ENCODE measurements at places on chromosomes 4 and X.
A peak's percentile ranks its signal among the peaks of the same experiment; 100 is the strongest.

DNA sequence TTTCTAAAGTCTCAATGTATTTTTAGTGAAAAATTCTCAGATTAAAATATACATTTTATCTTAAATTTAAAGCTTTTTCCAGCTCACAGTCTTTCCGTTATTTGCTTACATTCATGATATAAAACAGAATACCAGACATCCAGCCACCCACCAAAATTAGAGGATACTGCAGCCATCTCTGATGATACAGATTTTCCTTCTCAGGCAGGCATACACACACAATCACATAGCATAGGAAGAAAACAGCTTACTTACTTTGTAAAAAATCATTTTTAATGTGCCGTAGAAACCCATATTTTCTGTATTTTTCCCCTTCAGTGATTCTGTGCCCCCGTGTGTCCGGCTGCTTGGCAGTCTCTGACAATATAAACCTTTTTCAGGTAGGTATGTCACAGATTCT lies 183.7 kb downstream of the FBXW7 start:
- no peak for DNase-seq

DNA sequence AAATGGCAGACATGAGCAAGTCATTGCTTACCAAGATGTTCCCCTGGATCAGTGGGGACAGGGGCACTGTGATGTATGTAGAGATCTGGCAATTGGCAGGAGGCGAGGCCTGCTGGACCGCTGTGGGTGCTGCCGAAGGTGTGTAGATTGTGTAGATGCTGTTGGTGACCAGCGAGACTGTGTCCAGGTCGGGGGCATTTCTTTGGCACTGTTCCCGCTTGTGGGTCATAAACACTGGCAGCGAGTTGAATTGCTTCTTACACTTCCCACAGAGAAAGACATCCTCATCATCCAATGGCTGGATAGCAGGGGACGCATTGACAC lies 52.7 kb downstream of the CFAP299 start:
- DNase-seq = no peak

GRCh38 chr4:25439918-25440477 lies 62.9 kb downstream of the ANAPC4 start:
- DNase-seq = peak; percentile 55

GRCh38 chr4:88275949-88276515 lies 8.3 kb downstream of the PPM1K start:
- DNase-seq = no peak

DNA sequence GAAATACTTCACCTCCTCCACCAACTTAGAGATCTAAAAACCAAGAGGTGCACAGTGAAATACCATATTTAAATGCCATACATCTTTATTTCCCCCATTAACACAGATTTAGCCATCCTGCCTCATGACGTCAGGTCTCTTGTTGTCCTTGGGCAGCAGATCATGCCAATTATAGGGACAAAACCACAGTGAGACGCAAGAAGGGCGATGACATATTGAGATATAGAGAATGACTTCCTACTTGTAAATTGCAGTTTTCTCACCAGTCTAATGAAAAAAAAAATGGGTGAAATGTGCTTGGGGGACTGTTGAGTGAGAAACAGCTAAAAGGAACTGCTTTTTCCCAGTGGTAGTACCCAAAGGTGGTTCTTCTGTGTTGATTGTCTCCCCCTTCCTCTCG lies 24.3 kb downstream of the RS1 start:
- DNase-seq = no peak

DNA sequence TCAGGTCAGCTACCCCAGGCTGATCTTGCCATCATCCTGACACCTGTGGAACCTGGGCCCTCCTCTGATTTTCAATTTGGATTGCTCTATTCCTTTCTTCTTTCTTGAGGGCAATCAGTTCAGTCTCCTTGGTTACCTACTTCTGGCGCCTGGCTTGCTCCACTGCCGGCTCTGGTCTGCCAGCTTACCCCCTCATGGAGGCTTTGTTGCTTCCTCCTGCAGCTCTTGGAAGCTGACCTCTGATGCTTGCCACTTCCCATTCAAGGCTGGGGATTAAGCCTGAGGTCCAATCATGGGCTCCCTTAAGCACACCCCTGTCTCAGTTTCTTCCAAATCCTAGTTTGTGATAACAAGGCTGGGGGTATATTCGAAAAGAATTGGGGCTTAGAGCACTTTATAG lies 5.4 kb downstream of the TMEM154 start:
- DNase-seq = no peak

- no peak for DNase-seq
Measured at GRCh38 chrX:13533726-13534125, 35.7 kb upstream of the EGFL6 start.

- no peak for DNase-seq
Measured at GRCh38 chr4:163473576-163473975, at the start of gene TKTL2. TSS of gene TKTL2 (minus strand) at chr4:163473754. CDS start at chr4:163473734, 20 bp downstream.

GRCh38 chr4:77031544-77031943 lies 44.2 kb downstream of the CCNI start:
- no peak for DNase-seq

DNA sequence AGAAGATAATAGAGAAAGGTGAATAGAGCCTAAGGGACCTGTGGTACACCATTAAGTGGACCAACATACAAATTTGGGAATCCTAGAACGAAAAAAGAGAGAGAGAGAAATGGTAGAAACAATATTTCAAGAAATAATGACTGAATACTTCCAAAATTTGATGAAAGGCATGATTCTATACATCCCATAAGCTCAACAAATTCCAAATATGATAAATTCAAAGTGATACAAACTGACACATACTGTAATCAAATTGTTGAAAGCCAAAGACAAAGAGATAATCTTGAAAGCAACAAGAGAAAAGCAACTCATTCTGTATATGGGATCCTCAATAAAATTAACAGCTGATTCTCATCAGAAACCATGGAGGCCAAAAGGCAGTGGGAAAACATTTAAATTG lies 20.6 kb upstream of the ZC4H2 start:
- no peak for DNase-seq

DNA sequence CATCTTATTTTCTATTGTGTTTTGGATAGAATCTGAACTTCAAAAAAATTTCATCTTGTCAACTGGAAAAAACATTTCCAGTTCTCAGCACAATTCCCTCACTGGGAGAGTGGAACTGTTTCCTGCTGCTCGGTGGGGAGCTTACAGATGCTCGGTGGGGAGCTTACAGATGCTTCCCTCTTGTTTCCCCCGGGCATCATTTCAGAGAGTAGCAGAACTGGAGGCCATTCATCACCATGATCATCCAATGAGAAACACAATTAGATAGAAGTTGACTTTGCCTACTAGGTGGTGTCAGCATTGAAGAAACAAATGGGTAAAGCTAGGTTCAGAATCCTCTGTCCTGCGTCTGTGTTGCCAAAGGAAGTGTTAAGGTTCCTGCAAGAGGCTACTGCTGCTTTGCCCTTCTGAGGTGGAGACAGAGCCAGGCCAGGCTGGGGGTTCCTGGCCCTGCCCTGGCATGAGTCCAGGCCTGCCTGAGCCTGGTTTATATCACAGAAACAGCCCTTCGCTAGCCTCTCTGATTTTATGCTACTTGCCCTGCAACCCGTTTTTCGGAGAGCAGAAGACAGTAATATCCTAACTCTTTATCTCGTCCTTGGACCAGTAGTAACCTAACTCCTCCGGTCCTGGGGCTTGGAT lies 70.6 kb downstream of the TAPT1 start:
- DNase-seq = no peak

DNA sequence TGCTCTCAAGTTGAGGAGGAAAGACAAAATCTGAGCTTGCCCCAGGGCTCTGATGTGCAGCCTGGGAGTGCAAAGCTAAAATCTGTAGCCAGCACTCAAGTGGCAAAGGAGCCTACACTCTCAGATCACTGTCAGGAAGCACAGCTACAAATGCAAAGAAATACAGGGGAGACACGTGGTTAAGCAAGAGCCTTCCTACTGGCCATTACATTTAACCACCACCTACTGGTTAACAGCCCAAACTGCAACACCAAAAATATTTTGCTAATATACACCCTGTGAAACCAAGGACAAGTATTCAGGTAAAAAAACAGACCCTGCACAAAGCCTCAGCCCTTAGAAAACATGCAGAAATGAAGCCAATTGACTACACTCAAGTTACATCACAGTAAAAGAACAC lies 170.4 kb upstream of the FGF16 start:
- DNase-seq = no peak

DNA sequence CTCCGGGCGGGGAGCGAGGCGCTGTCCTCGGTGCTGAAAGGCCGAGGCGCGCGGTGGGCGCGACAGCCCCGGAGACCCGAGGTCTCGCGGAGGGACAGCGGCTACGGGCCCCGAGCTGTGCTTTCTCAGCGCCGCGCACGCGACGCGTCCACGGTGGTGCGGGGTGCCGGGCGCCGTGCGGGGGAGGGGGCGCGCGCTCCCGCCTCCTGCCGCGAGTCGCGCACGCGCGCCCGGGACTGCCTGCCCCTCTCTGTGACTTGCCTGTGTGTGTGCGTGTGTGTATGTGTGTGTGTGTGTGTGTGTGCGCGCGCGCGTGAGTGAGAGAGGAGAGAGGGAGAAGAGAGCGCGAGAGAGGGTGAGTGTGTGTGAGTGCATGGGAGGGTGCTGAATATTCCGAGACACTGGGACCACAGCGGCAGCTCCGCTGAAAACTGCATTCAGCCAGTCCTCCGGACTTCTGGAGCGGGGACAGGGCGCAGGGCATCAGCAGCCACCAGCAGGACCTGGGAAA lies at the start of gene GRIA2:
GRIA2 (plus strand) TSS at position 358 of the 511 bp plus-strand sequence. CDS start 315 bp downstream, outside the sequence.
- DNase-seq = peak; percentile 80

- DNase-seq = no peak
Measured at GRCh38 chr4:6943885-6944225, 34.2 kb downstream of the TBC1D14 start.

- no peak for DNase-seq
Measured at GRCh38 chrX:11059933-11060332, 51.2 kb upstream of the HCCS start.

- DNase-seq = no peak
Measured at GRCh38 chr4:78748381-78748780, 27.8 kb upstream of the BMP2K start.

GRCh38 chr4:70191647-70192046 lies 3.9 kb upstream of the ODAM start:
- peak; percentile 66 for DNase-seq

GRCh38 chrX:49644991-49645637 lies 46.3 kb downstream of the GAGE1 start:
- no peak for DNase-seq

- DNase-seq = no peak
Measured at GRCh38 chr4:100075056-100075455, 115.2 kb downstream of the DDIT4L start.

DNA sequence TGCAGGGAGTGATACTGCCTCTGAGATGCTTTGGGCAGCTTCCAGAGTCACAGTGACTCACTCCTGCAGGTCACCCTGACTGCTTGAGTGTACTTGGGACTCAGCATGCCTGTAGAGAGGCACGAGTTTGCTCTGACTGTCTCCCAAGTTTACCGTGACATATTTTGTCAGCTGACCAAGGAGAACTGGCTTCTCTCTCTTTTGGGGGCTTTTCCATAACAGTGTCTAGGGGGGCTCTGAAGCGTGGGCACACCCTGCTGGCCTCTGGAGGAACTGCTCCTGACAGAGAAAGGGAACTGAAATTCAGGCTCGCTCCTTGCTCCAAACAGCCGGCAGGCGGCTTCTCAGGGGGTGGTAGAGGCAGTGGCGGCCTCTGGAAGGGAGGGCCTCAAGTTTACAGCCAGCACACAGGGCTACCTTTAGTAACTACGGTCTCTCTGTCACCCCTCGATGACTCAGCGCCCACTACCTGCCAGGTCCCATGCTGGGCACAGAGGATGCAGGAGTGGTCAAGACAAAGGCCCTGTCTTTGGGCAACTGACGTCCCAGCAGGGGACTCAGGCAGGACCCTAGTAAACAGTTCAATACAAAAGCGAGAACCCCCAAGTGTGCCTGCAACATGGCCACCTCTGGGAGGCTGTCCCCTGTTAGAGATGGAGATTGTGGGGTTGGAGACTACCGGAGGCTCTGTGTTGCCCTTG lies 17.8 kb downstream of the ZNF185 start:
- DNase-seq = no peak

DNA sequence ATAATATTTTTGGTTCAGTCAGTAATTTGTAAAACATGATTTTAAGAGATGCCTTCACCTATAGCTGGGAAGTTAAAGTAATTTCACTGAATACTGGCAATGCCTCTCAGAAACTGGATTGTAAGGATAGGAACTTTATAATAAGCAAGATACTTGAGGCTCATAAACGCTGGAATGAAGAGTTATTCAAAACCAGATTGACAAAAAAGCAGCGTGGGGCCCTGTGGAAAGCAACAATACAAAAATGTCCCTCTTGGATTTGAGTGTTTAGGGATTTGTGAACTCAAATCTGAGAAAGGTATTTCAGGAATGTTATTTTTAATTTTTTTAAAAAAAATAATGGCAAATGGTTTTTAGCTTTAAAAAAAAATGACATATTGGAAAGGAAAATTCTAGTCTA lies 94.6 kb downstream of the ANK2 start:
- DNase-seq = no peak

DNA sequence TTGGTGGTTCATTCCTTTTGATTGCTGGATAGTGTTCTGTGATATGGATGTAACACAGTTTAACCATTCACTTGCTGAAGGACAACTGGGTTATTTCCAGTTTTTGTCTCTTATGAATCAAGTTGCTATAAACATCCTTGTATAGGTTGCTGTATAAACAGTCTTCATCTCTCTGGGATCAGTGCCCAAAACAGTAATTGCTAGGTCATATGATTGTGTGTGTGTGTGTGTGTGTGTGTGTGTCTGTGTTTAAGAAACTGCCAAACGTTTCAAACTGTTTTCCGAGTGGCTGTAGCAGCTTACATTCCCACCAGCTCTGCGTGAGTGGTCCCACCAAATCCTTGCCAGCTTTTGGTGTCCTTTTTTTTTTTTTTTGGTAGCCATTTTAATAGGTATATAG lies 60.4 kb downstream of the F11 start:
- DNase-seq = peak; percentile 38

DNA sequence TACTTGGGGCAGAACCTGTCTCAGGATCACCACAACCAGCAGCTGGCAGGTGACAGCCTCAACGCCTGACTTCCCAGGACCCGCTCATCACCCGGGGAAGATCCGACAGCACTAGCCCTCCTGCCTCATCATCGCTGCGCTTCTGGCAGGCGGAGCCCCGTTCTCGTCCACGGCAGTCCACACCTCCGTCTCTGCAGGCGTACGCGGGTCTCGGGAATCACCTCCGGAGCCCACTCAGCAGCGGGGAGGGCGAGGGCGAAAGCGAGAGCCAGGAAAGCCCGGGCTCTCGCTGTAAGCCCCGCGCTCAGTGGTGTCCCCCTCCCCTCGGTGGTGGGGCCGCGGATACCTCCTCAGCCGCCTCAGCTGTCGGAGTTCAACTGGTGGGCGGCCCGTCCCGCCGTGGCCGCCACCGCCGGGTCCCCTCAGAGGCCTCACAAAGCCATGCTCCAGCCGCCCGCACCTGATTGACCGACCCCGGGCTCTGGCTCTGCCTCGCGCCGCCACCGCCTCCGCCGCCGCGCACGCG lies 518 bp upstream of the CNKSR2 start:
- DNase-seq = no peak

All from right lung (tissue), 10 donors.